ENCODE measurements at places on chromosomes 2 and 18.

DNA sequence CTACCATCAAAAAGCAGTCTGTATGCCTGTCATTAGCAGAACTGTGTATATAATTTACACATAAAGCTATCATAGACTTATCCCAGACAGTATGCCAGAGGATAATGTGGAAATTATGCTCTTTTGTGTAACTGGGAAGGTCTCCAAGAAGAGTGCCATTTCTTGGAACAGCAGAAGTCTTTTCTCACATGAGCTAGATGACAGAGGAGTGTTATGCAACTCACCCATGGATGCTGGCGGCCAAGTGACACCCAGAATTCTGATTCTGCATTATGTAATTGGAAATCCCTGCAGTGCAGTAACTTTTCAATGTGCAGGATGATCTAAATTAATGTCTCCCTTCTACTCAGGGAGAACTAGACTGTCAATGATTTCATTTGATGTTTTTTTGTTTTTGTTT lies 160.0 kb downstream of the UBE2E3 start:
- DNase-seq = no peak

DNA sequence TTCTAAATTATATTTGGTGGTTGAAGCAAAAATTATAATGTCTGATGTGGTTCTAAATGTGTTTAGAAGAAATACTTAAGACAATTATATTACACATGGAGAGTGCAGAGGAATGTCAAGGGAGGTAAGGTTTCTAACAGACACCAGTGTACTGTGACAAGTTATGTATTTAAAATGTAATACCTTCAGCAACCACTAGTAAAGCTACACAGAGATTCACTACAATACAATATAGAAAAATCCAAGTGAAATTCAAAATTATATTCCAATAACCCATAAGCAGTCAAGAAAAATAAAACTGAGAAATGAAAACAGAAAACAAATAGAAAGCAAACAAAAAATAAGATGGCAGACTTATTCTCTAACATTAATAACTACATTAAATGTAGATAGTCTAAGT lies 249.5 kb upstream of the KLHL14 start:
- no peak for DNase-seq

DNA sequence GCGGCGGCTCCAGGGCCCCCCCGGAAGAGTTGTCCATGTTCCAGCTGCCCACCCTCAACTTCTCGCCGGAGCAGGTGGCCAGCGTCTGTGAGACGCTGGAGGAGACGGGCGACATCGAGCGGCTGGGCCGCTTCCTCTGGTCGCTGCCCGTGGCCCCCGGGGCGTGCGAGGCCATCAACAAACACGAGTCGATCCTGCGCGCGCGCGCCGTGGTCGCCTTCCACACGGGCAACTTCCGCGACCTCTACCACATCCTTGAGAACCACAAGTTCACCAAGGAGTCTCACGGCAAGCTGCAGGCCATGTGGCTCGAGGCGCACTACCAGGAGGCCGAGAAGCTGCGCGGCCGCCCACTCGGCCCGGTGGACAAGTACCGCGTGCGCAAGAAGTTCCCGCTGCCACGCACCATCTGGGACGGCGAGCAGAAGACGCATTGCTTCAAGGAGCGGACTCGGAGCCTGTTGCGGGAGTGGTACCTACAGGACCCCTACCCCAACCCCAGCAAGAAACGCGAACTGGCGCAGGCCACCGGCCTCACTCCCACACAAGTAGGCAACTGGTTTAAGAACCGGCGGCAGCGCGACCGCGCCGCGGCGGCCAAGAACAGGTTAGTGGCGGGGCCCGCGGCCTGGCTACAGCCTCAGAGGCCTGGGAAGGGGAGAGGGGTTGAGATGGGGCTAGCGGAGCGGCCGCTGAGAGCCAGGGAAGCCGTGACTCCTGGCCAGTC lies 965 bp downstream of the SIX3 start:
- DNase-seq = no peak

GRCh38 chr2:194735837-194736542 lies 921.0 kb upstream of the SLC39A10 start:
- no peak for DNase-seq

DNA sequence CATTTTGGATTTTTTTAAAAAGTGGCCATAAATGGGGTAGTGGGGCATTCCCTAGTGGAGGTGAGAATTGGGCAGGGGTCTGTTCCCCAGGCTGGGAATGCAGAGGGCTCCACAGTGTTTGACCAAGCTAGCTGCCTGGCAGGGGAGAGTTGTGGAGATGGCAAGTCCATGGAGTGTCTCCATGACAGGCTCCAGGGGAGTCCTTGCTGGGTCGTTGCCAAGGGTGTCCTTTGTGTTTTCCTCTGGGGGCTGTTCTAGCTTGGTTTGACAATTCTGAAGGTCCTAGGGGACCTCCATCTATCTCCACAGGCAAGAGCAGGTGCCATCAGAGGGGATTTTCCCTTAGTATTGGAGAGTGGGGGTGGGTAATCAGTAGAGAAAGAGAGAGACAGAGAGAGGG lies 265.3 kb downstream of the DYSF start:
- no peak for DNase-seq

- no peak for DNase-seq
Measured at GRCh38 chr2:220437938-220438337, 810.5 kb downstream of the SLC4A3 start.

GRCh38 chr18:55413474-55413873 lies 174.5 kb downstream of the TCF4 start:
- no peak for DNase-seq

- DNase-seq = no peak
Measured at GRCh38 chr2:100267751-100268150, 54.5 kb downstream of the LONRF2 start.

DNA sequence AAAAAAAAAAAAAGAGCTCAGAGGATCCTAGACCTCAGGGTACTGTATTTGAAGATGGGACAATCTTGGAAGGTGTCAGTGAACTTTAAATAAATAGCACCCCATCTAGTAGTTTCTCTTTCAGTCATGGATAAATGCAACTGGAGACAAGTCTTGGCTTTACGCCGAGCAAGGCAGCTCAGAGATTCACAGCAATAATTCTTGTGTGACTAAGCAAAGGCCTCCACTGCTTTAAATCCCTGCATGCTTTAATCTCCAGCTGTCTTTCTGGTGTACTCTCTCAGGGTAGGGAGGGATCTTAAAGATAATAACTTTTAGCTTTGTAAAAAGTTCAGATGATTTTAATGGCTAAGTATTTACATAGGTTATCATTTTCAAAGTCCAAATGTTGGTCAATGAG lies 36.3 kb downstream of the NRXN1 start:
- DNase-seq = no peak

DNA sequence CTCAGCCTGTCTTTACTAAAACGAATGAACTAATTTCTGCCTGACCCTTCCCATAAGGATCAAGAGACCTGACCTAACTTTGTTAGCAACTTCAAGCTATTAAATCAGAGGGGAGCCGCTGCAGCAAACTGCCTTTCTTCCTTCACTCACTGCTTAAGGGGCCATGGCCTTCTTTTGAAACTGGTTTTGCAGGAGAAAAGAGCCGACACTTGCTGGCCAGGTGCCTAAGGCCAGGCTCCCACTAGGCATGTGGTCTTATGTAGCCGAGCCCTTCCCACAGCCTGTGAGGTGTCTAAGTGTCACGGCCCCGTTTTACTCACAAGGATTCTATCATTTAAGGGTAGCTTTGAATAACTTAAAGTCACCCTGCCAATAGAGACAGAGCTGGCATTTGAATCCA lies 130.8 kb downstream of the ZNF236 start:
- DNase-seq = no peak

DNA sequence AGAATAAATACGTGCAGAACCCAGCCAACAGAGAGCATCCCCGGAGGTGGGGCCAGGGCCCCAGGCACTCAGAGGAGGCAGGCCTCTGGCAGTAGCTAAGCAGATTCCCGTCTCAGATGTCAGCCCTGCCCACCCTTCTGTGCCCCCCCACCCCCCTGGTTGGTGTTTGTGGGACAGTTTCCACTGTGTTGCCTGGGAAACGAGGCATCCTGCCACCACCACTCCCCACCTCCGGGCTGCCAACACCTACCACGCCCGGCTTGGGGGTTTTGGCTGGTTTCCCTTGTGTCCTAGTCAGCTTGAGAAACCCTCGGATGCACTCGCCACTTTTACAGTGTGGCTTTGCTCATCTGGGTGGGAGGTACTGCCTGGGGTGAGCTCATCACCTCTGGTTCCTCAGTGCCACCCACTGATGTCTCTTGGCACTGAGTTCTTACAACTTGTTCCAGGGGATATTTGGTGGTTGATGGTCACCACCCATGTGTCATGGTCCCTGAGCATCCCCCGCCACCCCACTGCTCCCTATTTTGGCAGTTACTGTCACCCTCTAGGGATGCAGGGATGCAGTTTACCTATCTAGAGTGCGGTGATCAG lies 72.4 kb upstream of the YWHAQ start:
- peak; percentile 57 for DNase-seq

DNA sequence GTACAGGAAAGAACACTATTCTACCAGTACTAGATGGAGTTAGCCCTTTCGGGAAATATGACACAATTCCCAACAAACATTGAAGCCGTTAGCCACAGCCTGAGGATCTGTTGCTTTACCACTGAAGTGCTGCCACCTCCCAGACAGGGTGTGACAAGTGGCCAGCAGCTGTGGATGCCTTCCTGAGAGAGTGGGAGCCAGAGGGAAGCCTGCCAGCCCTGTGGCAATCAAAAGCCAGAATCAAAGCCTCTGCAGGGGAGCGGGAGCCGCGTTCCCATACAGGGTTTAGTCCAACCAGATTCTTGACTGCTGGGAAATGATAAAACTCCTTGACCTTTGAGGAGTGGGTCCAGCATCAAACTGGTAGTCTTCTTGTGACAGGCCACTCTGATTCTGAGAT lies 38.0 kb downstream of the SLC4A1AP start:
- no peak for DNase-seq

DNA sequence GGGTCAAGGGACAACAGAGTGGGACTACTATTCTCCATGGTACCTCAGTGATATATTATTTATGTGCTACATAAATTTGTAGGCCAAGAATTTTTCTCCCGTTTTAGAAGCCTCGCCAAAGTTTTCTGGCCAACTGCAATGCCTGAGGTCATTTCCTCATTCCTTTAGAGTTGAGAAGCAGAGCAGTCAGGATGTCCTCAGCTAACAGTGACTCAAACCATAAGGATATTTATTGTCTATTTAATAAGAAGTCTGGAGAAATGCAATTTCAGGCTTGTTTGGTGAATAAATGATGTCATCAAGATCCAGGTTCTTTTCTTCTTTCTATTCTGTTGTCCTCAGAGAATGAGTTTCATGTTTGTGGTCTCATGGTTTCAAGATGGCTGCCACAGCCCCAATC lies 91.0 kb downstream of the ADCYAP1 start:
- no peak for DNase-seq

DNA sequence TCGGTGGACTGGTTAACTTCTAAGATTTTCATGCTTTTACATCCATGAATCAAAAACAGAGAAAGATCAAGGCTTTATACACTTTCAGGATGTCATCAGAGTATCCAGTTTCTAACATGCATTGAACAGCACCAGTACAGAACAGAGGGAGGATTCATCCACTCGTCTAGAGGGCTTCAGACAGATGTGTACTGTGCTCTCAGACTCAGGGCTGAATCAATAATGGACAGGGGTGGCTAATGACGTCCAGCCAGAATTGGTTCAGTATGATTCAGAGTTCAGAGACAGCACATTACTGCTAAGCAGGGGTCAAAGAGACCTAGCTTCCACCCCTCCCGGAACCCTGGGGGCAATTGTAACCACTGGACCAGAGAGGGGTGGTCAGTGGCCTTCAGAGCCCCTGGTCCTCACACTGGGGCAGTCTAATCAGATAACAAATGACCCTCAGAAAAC lies 37.3 kb downstream of the RNU4ATAC start:
- no peak for DNase-seq

GRCh38 chr2:109020217-109020637 lies 31.2 kb upstream of the EDAR start:
- DNase-seq = no peak

DNA sequence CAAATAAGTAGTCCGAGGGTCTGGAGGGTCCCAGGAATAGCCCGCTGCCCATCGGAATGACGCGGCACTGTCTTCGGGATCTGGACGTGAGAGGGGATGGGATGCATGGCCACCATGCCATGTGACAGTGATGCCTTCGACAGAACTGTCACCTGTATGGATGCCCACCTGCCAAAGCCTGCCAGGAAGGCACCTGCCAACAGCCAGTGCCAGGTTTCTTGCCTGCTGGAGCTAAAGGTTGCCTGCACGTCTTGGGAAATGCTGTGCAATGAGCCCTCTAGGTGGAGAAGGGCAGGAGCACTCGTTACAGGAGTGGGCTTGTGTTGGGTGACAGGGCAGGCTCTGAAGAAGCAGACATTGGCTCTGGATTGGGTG lies 20.5 kb downstream of the GPR35 start:
- no peak for DNase-seq

- DNase-seq = no peak
Measured at GRCh38 chr2:189466656-189467055, 25.4 kb downstream of the WDR75 start.

GRCh38 chr2:178825183-178825582 lies 18.0 kb upstream of the TTN start:
- DNase-seq = no peak

GRCh38 chr2:74083750-74084149 lies 64.0 kb downstream of the BOLA3 start:
- no peak for DNase-seq

GRCh38 chr2:70552501-70553333 lies 909 bp downstream of the TGFA start:
- DNase-seq = no peak

DNA sequence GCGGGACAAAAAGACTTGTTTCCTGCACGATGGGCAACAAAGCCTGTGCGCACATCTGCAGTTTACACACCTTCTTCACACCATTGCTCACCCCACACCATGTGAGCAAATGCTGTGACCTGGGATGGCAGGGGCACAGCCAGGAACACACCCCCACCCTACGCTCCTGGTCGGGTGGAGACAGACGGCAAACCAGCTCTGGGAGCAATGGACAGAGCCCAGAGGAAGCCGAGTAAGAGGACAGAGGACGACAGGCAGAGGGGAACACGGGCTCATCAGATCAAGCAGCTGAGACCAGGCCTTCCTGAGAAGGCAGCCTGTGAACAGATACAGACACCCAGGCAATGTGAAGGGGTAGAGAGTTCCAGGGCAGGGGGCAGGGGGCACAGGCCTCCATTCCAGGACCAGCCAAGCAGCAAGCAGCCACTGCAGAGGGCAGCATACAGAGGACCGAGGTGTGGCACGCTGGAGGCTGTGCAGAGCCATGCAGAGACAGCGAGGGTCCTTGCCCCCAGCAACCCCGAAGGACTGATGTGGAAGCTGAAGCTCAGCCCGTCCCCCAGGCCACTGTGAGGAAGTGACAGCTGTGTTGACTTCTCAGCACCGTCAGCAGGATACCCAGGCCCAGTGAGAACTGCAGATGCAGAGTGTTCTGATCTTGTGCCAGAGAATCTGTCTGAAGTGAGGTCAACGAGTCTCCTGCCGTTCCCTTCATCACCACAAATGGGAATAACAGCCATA lies 46.2 kb downstream of the PARD6G start:
- DNase-seq = no peak

GRCh38 chr18:30034818-30035217 lies 1007.7 kb downstream of the DSC3 start:
- no peak for DNase-seq

- no peak for DNase-seq
Measured at GRCh38 chr2:224062481-224063297, 23.6 kb upstream of the SERPINE2 start.

Data from stimulated activated CD8-positive, alpha-beta memory T cell treated with anti-CD3 and anti-CD28 coated beads, Interleukin-4, amount 100 ng/mL, for 4 hours (primary cell).